ENCODE measurements at places on chromosomes 6 and 20. TPM values are rescaled to one million over a fixed set of nuclear protein-coding genes. Genes with fewer than 3 reads are reported as not detected.

The COX4I2 gene
- total RNA-seq: 29.4 TPM

GRCh38 chr6:3489961-3490624, 33.2 kb upstream of the SLC22A23 start:
- H3K4me1 ChIP-seq: no peaks in the 10 kb centered on the region
- no peaks in the 10 kb centered on the region for H3K27me3 ChIP-seq
- H3K4me3 ChIP-seq: no peak overlapping the region
- H3K27ac ChIP-seq: no peak overlapping the region

The FILIP1 gene
- 91.1 TPM for total RNA-seq

DNA sequence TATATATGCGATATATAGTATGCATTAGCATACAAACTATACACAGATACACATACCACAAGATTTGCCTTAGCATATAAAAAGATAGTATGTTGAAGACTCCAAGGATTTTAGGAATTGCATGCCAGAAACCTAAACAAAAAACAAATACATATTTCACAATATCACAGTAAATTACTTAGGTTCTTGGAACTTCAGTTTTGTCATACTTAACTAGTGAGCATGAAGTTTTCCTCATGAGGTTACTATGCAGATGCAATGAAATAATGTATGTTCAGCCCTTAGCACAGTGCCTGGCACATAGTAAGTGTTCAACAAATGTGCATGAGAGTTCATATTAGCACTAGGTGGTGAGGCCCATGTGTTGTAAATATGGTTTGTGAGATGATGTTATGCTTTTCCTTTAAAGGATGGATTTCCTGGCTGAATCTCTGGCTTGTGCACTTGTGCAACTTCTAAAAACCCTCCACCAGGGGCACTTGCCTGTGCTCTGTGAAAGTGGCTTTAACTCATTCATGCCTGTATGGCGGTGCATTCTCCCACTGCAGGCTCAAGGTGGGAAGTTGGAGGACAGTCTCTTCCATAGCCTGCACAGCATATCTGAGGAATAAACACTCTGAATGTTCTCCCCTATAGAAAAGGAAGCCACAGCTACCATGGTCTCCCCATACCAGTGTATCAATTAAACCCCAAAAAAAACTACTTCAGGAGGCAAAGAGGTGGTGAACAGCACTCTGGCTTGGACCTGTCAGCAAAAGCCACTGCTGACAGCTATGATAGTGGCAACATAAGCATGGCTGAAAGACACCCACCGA, 624.1 kb upstream of the CDH4 start:
- no peak overlapping the region for H3K4me3 ChIP-seq
- no peak for DNase-seq
- H3K27me3 ChIP-seq: no peaks in the 10 kb centered on the region
- no peaks in the 10 kb centered on the region for H3K36me3 ChIP-seq
- H3K27ac ChIP-seq: no peak overlapping the region

DNA sequence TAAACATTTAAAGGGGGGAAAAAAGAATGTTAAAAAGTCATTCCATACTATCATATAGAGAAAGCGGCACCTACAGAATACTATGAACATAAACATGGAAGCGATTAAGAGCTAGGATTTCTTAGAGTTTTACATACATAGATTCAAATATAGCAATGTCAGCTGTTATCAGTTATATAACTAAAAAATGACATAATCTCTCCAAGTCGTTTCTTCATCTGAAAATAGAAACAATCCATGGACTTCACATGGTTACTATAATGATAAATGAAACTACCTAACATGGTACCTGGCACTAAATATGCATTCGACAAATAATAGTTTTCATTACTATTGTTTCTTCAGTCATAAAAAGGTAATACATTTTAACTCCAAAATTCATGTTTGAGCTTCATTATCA, 3.7 kb downstream of the IBTK start:
- no peak for DNase-seq
- no peaks in the 10 kb centered on the region for H3K27me3 ChIP-seq
- H3K27ac ChIP-seq: no peak overlapping the region
- no peaks in the 10 kb centered on the region for H3K36me3 ChIP-seq
- peaks cover 20% of the 10 kb centered on the region for H3K4me1 ChIP-seq
- no peak overlapping the region for H3K4me3 ChIP-seq

DNA sequence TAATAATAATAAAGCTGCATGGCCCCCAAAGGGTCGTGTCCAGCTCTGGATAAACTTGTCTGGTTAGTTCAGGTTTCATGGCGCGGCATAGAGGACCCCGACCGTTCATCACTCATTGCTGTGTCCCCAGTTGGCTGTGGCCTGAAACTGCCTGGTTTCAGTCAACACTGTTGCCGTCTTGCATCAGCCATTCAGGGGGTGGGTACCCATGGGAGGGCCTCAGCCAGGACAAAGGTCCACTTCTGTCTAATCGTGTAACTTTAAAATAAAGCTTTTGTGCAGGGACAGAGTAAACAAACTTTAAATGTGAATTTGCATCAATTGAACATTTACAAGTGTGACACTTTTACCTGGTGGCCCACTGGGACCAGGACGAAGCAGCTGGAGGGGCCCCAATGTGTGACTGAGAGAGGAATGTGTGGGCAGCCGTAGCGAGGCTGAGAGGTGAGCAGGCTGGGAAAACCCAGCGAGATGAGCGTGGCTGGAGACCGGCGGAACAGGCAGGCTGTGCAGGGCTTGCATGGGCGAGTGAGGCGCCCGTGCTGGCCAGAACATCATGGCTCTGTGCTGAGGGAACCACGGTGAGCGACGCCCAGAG, 22.3 kb upstream of the UNC93A start:
- no peak overlapping the region for H3K4me3 ChIP-seq
- no peaks in the 10 kb centered on the region for H3K4me1 ChIP-seq
- H3K36me3 ChIP-seq: no peaks in the 10 kb centered on the region
- H3K27me3 ChIP-seq: no peaks in the 10 kb centered on the region

The MRPL14 gene
- total RNA-seq: 35.5 TPM

- H3K4me3 ChIP-seq: peak overlapping the region; percentile 80
- peak; percentile 83 for DNase-seq
- peak overlapping the region; percentile 34 for H3K27ac ChIP-seq
- peaks cover 63% of the 10 kb centered on the region for H3K4me1 ChIP-seq
Measured at GRCh38 chr6:170291271-170292110, 613 bp upstream of the DLL1 start.

GRCh38 chr20:21513181-21513663, 642 bp downstream of the NKX2-2 start:
- peak overlapping the region; percentile 34 for H3K4me3 ChIP-seq
- peaks cover 64% of the 10 kb centered on the region for H3K27me3 ChIP-seq
- no peak for DNase-seq
- no peak overlapping the region for H3K27ac ChIP-seq

GRCh38 chr20:11796026-11796425, 121.7 kb upstream of the BTBD3 start:
- H3K27me3 ChIP-seq: no peaks in the 10 kb centered on the region
- no peak overlapping the region for H3K4me3 ChIP-seq
- H3K36me3 ChIP-seq: no peaks in the 10 kb centered on the region
- no peak overlapping the region for H3K27ac ChIP-seq

Measured in heart left ventricle (tissue), 16 donors.